ENCODE measurements at places on chromosomes 5 and 9.

DNA sequence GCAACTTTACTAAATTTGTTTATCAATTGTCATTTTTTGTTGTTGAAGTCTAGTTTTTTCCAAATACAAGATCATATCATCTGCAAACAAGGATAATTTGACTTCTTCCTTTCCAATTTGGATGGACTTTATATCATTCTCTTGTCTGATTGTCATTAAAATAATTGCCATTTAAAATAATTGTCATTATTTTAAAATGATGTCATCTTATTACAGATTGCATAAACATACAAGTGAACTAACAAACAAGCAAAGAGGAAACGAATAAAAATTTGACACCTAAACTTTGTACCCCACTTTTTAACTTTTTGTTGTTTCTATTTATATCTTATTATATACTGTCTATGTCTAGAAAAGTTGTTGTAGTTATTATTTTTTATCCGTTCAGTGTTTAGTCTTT lies 275.2 kb downstream of the ADGRV1 start:
- DNase-seq, result no peak

GRCh38 chr5:147404706-147405105 lies 105.2 kb downstream of the DPYSL3 start:
- DNase-seq, result no peak

DNA sequence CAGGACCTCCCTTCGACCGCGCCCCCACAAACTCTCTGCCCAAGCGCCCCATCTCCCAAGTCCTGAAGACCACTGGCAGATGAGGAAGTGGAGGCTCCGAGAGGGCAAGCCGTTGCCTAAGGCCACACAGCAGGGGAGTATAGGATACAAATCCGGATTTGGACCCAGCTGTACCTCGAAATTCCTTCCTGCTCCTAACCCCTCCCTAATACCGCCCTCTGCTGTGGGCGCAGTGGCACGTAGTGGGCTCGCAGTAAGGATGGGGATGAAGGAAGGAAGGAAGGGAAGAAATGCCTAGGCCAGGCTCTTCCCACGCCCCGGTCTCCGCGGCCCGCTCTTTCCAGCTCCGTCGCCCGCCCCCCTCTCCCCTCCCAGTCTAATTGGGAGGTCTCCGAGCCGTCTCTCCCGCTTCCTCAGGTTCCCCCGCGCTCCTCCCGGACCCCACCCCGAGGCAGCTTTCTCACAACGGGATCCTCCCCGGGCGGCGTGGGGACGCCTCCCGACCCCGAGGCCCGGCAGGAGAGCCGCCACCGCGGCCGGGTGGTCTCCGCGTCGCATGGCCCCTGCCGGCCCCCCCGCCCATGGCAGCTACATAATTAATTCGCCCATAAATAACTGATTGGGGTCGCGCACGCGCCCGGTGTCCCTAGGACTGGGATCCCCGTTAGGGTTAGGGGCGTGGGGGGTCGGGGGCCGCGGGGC lies 138.9 kb downstream of the C9orf50 start:
- DNase-seq, result no peak

- DNase-seq, result no peak
These were observed 7.1 kb upstream of the NKX2-5 start for GRCh38 chr5:173242079-173242478.

DNA sequence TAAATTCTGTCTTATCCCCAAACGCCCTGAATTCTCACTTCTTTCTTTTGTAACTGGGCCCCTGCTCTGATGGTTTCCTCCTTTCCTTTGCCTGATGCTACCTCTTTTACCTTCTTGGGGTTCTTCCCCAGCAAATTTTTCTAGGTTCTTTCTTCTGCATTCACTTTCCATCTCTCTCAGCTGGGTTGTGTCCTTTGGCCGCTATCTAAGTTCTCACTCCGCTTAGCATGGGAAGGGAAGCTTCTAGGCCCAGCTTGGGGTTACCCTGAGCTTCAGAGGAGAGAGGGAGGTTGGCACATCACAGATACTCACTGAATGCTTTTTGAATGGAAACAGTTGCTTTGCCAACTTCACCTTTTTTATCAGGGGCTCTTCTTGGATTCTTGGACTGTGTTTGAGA lies 17.0 kb downstream of the PALM2AKAP2 start:
- DNase-seq, result no peak

DNA sequence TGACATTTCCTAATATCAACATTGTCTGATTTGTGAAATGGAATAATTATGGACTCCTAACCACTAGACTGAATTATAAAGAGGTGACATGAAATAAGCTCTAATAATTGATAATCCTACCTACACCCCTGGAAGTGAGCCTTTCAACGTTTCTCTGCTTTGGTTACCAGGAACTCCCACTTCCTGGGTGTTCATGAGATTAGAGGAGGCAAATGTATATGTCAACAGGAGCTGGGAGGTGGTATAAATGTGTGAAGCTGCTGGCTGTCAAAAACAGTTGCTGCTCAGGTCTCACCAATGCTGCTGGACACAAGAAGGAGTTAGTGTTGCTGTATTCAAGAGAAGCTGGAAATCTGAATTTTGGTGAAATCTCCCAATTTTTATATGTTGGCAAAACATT lies 96.8 kb downstream of the CAMK4 start:
- DNase-seq, result no peak

DNA sequence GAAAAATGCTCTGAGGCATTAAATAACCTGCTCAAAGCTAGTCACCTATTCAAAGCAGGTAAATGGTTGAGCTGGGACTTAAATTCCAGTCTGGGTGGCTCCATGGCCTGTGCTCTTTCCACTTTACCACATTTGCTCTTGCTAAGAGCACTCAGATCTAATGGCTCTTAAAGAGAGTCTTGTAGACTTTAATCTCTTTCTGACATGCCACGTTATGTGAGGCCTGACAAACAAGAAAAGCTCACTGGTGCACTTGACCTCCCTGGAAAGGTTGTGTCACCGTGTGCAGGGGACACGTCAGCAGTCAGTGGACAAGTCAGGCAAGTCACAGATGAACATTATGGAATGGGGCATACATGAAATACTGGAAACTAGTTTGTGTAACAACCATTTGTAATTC lies 129.9 kb upstream of the RPS23 start:
- no peak for DNase-seq

DNA sequence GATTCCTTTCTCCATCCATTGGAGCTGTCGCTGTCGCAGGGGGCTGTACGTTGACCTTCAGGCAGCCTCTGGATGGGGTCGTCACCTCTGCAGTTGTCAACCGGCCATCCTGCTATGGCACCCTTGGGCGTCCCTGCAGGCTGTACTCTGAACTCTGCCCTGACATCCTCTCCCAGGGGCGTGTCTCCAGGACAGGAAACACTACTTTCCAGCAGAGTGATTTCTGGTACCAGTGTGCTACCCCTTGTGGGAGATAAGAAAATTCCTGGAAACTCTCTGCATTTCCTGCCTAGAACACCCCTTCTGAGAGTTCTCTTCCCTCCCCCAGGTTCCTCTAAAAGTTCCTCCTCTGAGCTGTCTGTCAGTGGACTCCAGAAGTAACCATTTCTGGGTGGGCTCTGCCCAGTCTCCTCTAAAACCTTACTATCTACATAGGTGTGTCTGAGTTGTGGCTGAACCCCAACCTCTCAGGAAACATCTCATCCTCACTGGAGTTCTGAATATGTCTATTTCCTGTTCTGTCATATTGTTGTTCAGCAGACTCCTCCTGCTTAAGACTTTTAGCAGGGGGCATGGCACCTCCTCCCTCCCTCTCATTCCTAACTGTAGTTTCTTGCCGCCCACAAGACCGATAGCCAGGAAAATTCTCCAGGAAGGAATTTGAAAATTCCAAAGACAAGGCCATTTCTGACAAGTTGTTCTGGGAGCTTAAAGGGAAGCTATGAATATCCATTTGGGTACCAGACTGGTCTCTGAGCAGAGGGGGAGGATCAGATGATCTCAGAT lies 145.3 kb upstream of the RASEF start:
- DNase-seq, result no peak

GRCh38 chr5:51679286-51679685 lies 296.0 kb downstream of the ISL1 start:
- no peak for DNase-seq

- DNase-seq, result no peak
These were observed 191.7 kb downstream of the CARTPT start for GRCh38 chr5:71910741-71911140.

GRCh38 chr9:126916909-126917308 lies 2.3 kb downstream of the RALGPS1 start:
- DNase-seq, result no peak

DNA sequence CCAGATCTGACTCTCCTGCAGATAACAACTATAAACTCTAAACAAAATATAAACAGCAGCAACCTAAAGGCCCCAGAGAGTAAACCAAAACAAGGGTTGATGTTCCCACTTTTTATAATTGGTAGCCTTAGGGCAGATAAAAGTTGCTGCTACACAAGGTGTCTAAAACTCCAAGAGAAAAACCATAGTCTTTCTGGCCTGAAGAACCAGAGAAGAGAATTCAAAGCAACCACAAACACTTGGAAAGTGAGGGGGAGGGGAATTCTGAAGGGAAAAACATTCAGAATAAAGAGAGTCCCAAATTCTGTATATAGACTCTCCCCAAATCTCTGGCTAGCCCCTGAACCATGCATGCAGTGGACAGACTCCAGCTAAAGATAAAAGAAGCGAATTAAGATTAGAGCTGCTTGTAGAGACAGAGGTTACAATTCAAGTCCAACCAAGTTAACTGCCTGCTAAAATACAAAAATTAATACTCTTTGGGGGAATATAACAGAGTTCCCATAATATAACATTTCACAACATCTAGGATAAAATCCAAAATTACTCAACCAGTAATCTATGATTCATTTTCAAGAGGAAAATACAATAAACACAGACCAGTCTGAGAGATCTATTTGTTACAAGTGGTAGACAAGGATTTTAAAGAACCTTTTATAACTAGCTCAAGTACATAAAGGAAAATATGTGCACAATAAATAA lies 37.5 kb upstream of the RGMB start:
- DNase-seq, result no peak

DNA sequence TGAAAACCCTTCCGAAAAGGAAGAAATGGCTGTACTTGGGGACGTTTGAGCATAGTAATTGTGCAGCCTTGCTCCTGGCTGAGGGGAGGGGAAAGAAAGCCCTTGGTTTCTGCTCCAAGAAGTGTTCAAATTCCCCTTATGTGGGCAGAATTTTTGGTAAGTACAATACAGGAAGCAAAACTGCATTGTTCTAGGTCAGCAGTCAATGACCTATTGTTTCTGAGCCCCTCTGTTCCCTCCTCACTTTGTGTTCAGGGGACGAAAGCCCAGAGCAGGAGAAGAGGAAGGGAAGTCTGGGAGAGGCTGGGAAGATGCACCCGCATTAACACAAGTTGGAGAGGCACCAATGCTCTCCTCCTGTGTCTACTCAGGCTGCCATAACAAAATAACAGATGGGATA lies 11.9 kb downstream of the BASP1 start:
- DNase-seq, result no peak

DNA sequence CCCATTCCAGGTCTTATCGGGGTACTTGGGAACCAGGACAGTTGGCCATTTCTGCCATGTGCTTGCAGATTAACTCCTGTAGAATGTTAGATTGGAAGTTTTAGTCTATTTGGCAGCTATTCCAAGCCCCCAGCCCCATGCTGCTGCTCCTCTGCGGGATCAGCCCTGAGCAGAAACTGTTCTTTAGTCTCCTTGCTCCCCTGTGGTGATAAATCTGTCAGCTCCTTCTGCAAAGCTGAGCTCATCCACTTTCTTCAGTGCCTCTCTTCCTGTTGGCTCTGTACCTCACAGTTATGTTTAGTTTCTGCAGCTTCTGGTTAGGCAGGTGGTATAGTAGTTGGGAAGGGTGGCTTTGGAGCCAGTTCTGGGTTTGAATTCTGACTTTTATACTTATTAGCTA lies 170.4 kb downstream of the GRIA1 start:
- DNase-seq, result no peak

DNA sequence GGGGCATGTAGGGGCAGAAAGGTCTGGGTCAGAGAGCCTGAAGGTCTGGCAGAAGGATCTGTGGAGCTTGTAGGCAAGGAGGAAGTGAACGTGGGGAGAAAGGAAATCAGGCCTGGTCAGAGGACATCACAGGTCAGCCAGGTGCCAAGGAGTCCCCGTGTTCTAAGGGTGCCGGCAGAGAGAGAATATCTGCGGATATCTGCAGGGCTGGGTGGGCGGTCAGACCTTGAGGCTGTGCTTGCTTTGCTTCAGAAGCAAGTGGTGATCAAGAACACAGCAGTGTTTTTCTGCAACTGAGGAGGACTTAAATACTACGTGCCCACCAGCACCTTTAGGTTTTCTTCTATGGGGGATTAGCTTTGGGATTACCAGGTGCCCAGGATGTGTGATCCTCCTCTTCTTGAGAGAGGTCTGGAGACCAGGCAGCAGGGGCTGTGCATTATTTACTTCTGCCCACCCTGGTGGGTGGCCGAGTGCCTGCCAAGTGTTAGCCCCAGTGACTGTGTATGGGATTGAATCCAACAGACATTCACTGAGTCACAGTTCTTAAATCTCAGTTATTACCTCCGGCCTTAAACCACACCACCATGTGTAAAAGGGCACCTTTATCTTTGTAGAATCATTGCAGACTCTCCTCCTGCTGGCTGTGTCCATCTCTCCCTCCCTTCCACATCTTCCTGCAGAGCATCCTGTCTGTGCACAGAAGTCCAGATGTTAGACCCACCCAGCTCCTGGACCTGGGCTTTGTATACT lies 12.5 kb upstream of the SHB start:
- DNase-seq, result no peak

DNA sequence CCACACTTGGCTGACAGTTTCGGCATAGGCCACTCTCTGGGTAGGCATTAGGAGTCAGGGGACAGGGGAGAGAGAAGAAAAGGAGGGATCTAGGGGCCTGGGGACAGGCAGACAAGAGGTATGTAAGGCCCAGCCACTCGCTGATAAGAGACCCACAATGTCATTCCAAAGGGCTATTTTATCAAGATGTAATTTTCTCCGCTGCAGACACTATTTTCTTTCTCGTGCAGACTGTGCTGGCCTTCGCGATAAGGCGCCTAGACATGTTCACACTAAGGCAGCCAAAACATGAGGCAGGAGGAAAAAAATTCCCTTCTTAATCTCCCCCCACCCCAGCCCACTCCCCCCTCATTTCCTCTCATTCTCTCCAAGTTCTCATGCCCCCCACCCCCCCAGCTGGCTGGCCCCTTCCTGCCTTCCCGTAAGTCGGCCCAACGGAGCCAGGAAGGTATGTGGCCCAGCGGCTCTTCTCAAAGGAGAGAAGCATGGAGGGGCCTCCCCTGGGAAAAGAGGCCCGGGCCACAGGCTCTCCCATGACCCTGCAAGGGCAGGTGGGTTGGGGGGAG lies 44.9 kb upstream of the SYNPO start:
- no peak for DNase-seq

DNA sequence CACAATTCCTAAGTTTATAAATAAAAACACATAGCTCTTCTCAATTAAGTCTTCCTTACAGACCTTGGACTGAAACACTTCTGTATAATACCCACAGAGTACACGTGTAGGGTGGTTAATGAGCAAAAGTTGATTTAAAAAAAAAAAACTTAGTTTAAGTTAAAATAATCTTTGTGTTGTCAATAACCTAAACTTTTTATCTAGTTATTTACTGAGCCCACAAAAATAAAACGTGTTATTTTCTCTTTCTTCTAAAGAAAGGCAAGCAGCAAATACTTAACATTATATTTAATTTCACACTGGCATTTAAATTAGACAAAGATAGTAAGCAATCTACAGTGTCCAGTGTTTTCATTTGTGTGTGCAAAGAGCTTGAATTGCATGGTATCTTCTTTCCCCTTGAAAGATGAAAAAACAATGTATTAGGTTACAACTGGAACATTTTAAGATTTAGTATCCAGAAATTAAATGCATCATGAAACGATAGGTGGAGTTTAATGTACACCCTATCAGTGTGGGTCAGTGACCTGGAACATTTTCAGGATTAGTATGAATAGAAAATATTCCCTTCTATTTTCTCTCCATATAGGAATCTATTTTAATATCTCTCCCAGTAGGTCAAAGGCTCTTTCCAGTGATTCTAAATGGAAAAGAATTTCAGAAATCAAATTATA lies 1014.8 kb downstream of the NR2F1-AS1 start:
- no peak for DNase-seq

Measured in stimulated activated CD4-positive, alpha-beta T cell treated with anti-CD3 and anti-CD28 coated beads, Interleukin-4, amount 100 ng/mL, for 24 hours (primary cell).